Skin of body (tissue), 3 donors: ENCODE measurements at places on chromosomes 2 and 18.

GRCh38 chr2:20697322-20697934 lies 30.5 kb downstream of the GDF7 start:
- DNase-seq, result no peak

GRCh38 chr2:163764566-163764965 lies 28.8 kb upstream of the FIGN start:
- DNase-seq, result no peak

DNA sequence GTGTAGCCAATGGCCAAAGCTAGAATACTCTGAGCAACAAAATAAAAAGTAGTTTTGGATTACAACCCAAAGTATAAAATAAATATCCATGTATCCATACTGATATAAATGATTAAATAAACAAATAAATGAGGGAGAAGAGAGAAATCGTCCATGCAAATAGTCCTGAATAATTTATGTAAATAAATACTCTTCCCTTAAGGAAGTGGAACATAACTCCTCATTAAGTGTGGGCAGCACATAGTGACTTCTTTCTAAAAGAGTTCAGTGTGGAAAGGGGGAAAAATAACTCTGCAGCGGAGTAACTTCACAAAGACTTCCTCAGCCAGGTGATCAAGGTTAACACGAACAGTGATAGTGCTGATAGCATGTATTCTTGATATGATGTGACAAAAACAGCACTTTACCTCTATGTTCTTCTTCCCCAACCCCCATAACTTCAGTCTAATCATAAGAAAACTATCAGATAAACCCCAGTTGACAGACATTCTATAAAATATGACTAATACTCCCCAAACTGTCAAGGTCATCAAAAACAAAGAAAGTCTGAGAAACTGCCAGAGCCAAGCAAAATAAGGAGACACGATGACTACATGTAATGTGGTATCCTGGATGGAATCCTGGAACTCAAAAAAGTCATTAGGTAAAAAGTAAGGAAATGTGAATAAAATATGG lies 30.7 kb downstream of the METTL8 start:
- no peak for DNase-seq

GRCh38 chr2:29519338-29519925 lies 402.0 kb downstream of the ALK start:
- no peak for DNase-seq

DNA sequence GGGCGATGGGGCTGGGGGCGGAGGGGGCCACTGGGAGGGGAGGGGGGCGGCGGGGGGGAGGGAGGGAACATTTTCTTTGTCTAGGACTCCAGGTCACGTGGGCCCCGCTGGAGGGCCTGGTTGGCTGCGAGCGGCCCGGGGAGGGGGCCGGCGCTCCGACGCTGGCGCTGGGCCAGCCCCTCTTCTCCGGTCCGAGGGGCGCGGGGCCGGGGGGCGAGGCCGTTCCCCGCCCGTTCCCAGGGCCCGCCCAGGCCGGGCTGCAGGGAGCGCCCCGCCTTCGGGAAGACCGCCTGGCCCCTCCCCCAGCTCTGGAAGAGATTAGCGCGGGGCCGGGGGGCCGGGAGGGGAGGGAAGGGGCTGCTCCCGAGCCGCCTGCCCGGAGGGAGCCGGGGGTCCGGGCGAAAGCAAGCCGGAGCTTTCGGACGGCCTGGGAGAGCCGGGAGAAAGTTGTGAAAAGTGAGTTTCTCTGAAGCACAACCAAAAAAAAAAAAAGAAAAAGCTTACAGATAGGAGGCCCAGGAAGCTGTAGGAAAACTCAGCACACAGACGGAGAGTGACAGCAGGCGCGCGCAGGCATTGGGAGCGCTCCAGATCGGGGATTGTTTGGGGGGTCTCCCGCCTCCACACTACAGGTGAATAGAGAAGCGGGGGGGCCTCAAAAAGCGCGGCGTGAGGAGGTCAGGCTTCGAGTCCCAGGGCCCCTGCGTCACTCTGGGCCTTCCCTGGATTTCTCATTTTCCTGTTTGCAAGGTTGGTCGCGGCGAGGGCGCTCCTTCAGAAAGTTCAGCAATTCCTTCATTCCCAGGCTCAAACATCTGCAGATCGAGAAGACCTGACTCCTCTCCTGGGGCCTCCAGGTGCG lies 84.1 kb upstream of the POMC start:
- DNase-seq, result peak; percentile 91

DNA sequence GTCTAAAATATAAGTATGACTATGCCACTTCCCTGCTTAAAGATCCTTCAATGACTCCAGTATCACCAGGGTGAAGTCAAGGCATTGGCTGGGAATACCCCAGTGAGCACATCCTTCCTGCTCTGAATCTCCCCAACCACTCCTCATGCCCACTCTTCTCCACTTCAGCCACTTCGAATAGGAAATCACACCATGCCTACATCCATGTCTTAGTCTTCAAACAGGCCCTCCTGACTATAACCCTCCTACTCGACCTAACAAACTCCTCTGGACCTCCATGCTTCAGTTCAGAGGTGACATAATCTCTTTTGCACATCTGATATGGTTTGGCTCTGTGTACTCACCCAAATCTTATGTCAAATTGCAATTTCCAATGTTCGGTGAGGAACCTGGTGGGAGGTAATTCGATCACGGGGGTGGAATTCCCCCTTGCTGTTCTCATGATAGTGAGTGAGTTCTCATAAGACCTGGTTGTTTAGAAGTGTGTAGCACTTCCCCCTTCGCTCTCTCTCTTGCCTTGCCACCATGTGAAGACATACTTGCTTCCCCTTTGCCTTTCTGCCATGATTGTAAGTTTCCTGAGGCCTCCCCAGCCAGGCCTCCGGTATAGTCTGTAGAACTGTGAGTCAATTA lies 87.8 kb upstream of the TFCP2L1 start:
- DNase-seq, result no peak

DNA sequence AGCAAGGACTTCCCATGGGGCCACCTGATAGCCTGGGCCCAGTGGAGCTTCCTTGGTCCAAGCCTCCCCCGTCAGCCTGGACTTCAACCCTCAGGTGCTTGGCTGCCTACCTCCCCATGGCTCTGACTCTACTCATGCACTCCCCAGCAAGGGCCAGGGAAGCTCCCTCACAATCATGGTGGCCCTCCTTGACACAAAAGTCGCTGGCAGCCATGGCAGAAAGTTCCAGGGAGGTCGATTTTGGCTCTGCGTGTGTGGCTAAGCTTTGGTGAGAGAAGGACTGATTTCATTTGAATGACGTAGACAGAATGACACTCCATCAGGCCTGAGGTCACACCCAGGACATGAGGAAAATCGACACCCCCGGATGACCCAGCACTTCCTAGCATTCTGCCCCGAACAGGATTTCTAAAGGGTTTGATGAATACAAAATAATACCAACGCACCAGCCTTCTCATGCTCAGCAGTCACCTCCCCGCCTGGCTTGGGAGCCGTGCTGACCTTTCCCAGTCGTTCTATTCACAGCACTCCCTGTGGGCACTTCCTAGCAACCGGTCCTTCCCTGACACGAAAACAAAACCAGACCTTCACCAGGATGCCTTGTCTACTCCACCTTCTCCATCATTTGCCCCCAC lies 52.7 kb downstream of the LBH start:
- DNase-seq, result no peak

GRCh38 chr18:10924290-10924689 lies 225.1 kb downstream of the PIEZO2 start:
- no peak for DNase-seq

GRCh38 chr2:10931710-10932255 lies 20.0 kb downstream of the KCNF1 start:
- DNase-seq, result no peak

- DNase-seq, result no peak
Observed at GRCh38 chr2:97714084-97714949, 941 bp downstream of the ZAP70 start.

DNA sequence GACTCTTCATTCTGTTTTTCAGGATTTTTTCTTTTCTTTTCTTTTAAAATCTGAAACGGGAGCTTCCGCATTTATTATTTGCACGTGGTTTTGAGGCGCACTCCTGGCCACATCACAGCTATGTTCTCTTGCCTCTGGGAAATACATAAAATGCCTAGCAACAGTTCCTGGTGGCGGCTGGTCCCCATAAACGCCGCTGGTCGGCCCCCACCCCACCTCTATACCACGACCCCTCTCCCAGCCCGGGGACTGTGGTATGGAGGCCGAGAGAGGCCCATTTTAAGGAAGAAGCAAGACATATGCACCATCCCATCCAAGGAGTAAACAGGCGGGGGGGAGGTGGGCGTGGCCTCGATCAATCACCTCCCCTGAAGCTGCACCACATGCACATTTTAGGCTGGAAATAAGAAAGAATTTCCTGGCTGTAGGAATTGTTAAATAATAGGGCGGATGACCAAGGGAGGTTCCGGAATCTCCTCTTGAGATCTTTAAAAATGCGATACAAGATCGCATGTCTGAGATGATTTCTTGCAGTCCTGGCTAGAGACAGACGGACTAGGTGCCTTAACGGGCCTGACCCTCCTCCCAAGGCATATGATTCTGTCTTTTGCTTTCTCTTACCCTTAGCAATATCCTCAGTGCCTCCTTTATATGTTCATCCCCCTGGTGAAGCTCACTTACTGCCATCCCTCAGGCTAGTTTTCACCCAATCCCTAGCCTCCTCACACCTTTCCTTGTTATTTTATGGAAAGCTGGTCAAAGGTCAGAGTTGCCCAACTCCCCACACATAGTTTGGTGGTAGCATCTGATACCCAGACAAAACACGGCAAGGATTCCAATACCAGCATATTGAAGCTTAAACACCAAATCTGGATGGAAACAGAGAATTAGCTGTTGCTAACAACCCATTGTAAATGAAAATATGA lies 82.4 kb downstream of the BCL2 start:
- peak; percentile 57 for DNase-seq

- no peak for DNase-seq
Observed at GRCh38 chr18:24914685-24915084, 437.3 kb downstream of the ZNF521 start.

DNA sequence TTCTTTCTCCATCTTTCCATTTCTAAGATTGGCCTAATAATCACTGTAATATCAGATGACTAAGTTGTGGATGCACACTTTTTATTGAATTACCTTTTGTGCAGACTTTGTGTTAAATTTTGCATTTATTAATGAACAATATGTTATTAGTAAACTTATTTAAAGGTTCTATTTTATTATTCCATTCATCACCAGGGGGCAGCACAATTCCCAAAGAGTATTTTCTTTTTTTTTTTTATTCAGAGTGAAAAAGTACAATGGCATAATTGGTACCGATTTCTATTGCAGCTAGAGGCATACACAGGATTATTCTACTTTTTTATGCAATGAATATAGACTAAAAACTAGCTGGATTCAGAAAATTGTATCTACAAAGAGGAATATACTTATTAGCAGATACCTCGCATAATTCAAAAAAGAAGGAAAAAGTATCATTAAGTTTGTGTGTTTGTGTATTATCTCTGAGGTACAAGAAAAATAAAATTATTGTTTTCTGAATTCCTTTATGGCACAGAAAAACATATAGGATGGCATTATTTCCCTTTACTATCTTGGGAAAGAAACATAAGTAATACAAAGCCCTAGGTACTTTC lies 390.6 kb downstream of the ERBB4 start:
- no peak for DNase-seq

DNA sequence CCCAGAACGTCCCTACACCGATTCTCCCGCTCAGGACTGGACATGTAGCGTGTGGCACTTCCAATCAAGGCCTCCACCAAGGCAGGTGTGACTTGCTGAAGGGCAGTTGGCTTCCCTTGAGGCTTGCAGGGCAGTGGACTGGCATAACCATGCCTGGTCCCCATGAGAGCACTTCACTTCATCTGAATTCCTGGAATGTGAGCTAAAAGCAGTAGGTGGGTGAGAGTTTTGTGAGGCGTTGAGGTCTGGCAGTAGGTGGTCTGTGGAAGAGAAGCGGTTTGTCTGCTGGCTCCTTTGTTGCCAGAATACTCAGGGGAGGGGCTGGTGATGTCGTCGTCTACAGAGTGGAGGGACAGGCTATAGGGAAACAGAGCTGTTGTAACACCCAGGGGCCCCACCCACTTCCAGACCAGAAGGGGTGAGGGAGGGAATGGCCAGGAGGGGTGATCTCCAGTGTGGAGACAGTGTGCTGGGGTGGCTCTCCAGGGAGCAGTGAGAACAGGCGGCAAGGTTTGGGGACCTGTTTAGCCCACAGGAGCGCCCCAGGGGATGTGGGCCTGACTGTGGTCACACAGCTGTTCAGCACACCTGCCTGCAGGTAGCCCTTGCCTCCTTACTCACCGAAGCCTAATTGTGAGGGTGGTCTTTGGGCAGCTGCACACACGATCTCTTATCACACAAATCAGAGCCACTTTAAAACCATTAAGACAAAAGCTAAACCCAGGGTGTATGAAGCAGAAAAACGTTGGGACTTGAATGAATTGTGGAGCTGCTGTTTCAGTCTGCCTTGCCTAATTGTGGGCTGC lies 21.5 kb upstream of the ALKAL2 start:
- no peak for DNase-seq

GRCh38 chr2:14756122-14756541 lies 123.6 kb downstream of the LRATD1 start:
- DNase-seq, result no peak

DNA sequence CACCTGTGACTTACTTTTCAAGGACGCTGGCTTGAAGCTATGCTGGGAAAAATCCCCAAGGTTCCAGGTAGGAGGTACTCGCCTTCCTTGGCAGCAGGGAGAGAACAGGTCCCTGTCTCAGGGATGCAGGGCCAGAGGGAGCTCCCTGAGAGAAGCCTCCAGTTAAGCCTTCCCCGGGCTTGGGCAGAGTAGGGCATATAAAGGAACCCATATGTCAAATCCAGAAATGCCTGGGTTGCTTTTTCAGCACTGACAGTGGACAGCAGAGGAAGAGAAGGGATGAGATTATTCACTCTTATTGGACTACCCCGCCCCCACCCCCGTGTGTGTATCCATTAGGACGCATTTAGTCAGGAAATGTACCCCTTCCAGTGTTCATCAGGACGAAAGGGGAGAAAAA lies 89.3 kb upstream of the TEX51 start:
- DNase-seq, result no peak

DNA sequence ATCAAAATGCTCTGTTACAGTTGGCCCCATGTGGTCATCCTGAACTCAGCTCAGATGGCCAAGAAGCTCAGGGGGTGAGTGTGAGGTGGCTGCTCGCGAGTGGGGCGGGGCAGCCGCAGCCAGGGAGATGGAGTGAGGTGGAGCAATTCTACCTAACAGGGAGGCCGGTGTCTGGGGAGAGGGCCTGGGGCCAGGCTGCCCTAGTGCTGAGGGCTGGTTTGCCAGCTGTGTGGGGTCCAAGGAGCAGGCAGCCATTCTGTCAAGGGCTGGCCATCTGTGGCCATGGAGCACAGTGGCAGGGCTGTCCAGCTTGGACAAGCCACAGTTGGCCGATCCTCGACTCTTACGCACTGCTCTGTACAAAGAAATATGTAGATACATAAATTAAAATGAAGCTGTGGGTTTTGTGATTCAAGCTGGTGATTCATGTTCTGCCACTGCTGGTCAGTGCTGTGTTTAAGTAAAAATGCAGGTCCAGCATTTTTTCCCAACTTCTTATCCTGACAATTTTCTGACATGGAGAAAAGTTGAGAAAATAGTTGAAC lies 82.1 kb downstream of the HS6ST1 start:
- DNase-seq, result no peak
